ENCODE measurements at places on chromosomes 1 and 21. TPM values are rescaled to one million over a fixed set of nuclear protein-coding genes. Genes with fewer than 3 reads are reported as not detected.
A peak's percentile ranks its signal among the peaks of the same experiment; 100 is the strongest.

The ANKRD65 gene
- total RNA-seq, result 2.3 TPM

The PRELP gene
- 14.8 TPM for total RNA-seq

The PROX1 gene
- total RNA-seq, result 16.1 TPM

The CBS gene
- total RNA-seq, result 1.6 TPM

The BACH1 gene
- 18.5 TPM for total RNA-seq

The PLD5 gene
- total RNA-seq, result 9.6 TPM

The ARF1 gene
- total RNA-seq, result 378 TPM

The MFAP2 gene
- total RNA-seq, result 0.79 TPM

DNA sequence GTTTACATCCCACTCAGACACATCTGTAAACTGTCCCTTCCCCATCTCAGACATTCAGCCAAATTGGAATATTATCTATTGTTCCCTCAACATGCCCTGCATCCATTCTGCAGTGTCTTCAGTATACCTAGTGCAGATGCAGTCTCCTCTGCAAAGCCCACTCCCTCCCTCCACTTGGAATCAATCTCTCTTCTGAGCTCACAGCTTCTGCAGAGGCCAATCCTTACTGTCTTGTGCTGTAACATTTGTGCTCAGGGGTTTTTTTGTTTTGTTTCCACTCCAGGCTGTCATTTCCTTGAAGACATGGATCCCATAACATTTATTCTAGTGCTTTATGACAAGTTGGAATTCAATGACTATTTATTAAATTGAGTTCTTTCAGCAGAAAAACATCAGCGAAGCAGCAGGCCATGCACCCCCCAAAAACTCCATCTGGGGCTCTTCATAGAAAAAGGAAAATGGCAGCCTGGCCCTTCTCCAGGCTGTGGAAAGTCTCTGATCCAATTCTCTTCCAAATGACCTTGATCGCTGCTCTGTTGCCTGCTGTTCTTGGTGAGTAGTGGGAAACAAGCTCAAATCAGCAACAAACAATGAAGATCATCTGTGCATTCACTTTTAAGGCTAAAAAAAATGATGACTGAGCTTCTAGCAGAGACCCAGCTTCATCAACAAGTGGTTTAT is 8.7 kb downstream of the C4BPA start:
- no peaks in the 10 kb centered on the region for H3K27me3 ChIP-seq
- no peak for DNase-seq
- H3K4me1 ChIP-seq, result no peaks in the 10 kb centered on the region
- H3K27ac ChIP-seq, result no peak overlapping the region
- no peaks in the 10 kb centered on the region for H3K36me3 ChIP-seq

DNA sequence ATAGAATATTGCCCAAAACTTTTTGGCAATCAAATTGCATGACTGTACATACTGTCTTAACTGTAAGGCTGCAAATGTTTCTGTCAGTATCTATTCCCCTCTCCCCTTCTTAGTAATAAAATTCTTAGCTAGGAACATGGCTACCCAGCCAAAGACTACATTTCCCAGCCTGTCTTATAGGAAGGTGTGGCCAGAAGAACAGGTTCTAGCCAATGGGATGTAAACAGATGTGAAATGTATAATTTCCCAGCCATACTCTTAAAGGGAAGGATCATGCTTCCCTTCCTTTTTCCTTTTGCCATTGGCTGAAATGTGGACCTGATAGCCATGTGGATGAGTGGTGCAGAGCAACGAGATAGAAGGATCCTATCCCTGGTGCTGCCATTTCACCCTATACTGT is 7.0 kb upstream of the HIVEP3 start:
- no peak overlapping the region for H3K27ac ChIP-seq
- H3K4me3 ChIP-seq, result no peak overlapping the region
- no peaks in the 10 kb centered on the region for H3K36me3 ChIP-seq
- H3K4me1 ChIP-seq, result no peaks in the 10 kb centered on the region
- H3K27me3 ChIP-seq, result no peaks in the 10 kb centered on the region
- no peak for DNase-seq

- H3K4me3 ChIP-seq, result no peak overlapping the region
- H3K27ac ChIP-seq, result no peak overlapping the region
- DNase-seq, result peak; percentile 21
- no peaks in the 10 kb centered on the region for H3K27me3 ChIP-seq
Observed at GRCh38 chr1:197464044-197464443, 196.0 kb downstream of the CRB1 start.

GRCh38 chr21:26715878-26716506 is 129.2 kb downstream of the ADAMTS1 start:
- peak; percentile 36 for DNase-seq
- peaks cover 6% of the 10 kb centered on the region for H3K4me1 ChIP-seq
- H3K36me3 ChIP-seq, result no peaks in the 10 kb centered on the region
- H3K27ac ChIP-seq, result no peak overlapping the region
- no peak overlapping the region for H3K4me3 ChIP-seq

- H3K36me3 ChIP-seq, result no peaks in the 10 kb centered on the region
- peak; percentile 56 for DNase-seq
- H3K27me3 ChIP-seq, result no peaks in the 10 kb centered on the region
- no peak overlapping the region for H3K27ac ChIP-seq
- no peak overlapping the region for H3K4me3 ChIP-seq
Observed at GRCh38 chr1:175250027-175250426, 57.5 kb upstream of the KIAA0040 start.

- H3K27ac ChIP-seq, result no peak overlapping the region
- no peaks in the 10 kb centered on the region for H3K4me1 ChIP-seq
- no peak for DNase-seq
- H3K27me3 ChIP-seq, result no peaks in the 10 kb centered on the region
- no peak overlapping the region for H3K4me3 ChIP-seq
Observed at GRCh38 chr1:10670190-10670589, 126.3 kb downstream of the CASZ1 start.

- H3K27ac ChIP-seq, result no peak overlapping the region
- H3K27me3 ChIP-seq, result peaks cover 21% of the 10 kb centered on the region
- no peak for DNase-seq
- H3K4me3 ChIP-seq, result no peak overlapping the region
- H3K4me1 ChIP-seq, result peaks cover 10% of the 10 kb centered on the region
Observed at GRCh38 chr1:26159743-26160039, 812 bp downstream of the FAM110D start.

- DNase-seq, result no peak
- no peaks in the 10 kb centered on the region for H3K36me3 ChIP-seq
Observed at GRCh38 chr1:175383239-175383638, 190.7 kb upstream of the KIAA0040 start.

GRCh38 chr1:3880429-3881192 is 19.5 kb downstream of the C1orf174 start:
- DNase-seq, result no peak
- no peak overlapping the region for H3K27ac ChIP-seq
- H3K36me3 ChIP-seq, result peaks cover 7% of the 10 kb centered on the region
- H3K4me1 ChIP-seq, result no peaks in the 10 kb centered on the region
- no peaks in the 10 kb centered on the region for H3K27me3 ChIP-seq

GRCh38 chr1:31699341-31699891 is 4.4 kb downstream of the COL16A1 start:
- H3K4me1 ChIP-seq, result peaks cover 20% of the 10 kb centered on the region
- H3K4me3 ChIP-seq, result no peak overlapping the region
- no peak overlapping the region for H3K27ac ChIP-seq
- no peaks in the 10 kb centered on the region for H3K36me3 ChIP-seq
- no peaks in the 10 kb centered on the region for H3K27me3 ChIP-seq

GRCh38 chr1:101188331-101188730 is 48.5 kb upstream of the S1PR1 start:
- no peak overlapping the region for H3K4me3 ChIP-seq
- no peak overlapping the region for H3K27ac ChIP-seq
- H3K27me3 ChIP-seq, result peaks cover 3% of the 10 kb centered on the region
- DNase-seq, result no peak
- no peaks in the 10 kb centered on the region for H3K36me3 ChIP-seq

DNA sequence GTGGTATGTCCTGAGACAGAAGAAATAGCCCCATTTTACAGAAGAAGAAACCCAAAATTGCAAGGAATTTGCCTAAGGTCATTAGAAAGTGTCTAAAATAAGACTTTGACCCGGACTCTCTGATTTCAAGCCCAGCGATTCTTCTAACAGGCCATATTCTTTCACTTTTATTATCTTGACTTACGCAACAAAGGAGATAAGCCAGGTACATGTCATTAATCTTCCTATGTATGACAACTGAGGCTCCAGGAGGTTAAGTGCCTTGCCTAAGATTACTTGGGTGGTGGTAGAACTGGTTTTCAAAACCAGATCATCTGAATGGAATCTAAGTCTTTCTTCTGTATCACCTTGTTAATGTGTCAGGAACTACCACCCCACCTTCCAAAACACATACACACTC is 124.3 kb downstream of the PBX1 start:
- H3K4me3 ChIP-seq, result no peak overlapping the region
- no peaks in the 10 kb centered on the region for H3K36me3 ChIP-seq
- H3K4me1 ChIP-seq, result peaks cover 36% of the 10 kb centered on the region
- no peaks in the 10 kb centered on the region for H3K27me3 ChIP-seq

DNA sequence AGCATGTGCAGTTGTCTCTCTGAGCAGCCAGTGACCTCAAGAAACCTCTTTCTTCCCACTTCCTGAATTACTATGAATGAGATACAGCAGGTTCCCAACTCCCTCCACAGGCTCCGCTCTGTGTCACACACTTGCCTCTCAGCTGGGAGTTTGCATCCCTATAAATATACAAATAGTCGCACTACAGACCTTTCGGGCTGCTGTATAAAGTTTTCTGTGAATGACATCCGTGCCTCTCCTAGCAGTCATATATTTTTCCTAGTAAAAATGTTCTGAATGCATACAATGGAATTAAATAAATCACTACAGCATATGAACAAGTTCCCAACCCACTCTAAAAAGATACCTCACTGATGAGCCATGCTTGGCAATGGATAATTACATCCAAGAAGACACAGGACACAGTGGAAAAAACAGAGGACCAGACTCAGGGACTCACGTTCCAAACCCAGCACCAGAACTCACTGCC is 66.8 kb downstream of the CAPZB start:
- H3K27ac ChIP-seq, result no peak overlapping the region
- H3K4me3 ChIP-seq, result no peak overlapping the region
- H3K36me3 ChIP-seq, result no peaks in the 10 kb centered on the region
- no peaks in the 10 kb centered on the region for H3K27me3 ChIP-seq
- H3K4me1 ChIP-seq, result peaks cover 10% of the 10 kb centered on the region
- DNase-seq, result no peak

DNA sequence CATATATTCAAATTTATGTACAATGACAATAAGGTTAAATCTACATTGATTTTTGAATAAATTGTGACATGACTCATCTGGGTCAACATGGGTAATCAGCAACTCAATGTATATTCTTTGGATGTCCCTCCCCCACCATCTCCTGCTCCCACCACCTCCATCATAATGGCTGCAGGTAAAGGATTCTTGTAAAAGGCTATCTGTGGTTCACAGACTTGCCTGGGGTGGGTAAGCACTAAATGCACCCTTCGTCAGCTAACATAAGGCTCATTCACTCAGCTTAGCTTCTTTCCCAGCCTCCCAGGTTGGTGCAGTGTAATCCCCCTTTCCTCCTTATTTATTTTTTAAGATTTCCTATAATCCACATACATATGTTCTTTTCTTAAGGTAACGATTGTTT is 355.7 kb upstream of the DPYD start:
- no peaks in the 10 kb centered on the region for H3K36me3 ChIP-seq
- no peaks in the 10 kb centered on the region for H3K27me3 ChIP-seq
- no peak overlapping the region for H3K27ac ChIP-seq
- H3K4me3 ChIP-seq, result no peak overlapping the region
- no peak for DNase-seq

DNA sequence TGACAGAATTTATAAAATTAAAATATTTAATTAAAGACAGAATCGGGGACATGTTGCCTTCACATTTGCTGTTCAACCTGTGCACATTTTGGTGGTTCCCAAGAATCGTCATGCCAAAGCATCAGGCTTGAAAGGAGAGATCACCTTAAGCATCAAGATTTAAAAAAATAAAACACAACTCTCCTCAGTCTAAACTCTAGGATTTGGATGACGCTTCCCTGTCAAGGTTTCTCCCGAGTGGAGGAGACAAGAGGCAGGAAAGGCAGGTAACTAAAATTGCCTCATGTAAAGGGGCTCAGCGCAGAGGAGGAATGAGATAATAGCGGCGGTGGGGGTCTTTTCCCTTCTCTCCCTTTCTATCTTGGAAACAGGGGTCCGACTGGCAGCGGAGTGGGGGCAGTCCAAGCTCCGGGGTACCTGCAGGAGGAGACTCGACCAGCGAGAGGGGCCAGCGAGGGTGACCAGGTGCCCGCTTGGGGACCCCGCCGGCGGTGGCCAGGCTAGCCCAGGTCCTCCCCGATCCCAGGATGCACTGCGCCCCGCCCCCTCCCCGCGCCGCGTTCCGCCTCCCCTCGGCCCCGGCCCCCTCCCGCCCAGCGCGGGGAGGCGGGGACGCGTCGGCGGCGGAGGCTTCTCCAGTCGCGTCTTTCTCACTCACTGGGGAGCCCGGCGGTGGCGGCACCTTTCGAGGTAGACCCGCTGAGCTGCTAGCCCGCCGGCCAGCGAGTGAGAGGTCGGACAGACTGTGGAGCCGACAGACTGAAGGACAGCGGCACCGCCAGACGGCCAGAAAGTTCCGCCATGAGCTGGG is at the start of gene FNBP1L:
Gene FNBP1L (plus strand): TSS at position 638 of the 811 bp plus-strand sequence. CDS start 164 bp downstream, at position 802.
- peaks cover 15% of the 10 kb centered on the region for H3K4me1 ChIP-seq
- H3K4me3 ChIP-seq, result peak within 1 kb of the TSS; percentile 73
- H3K27ac ChIP-seq, result peak within 1 kb of the TSS; percentile 66
- H3K36me3 ChIP-seq, result no peaks in the 10 kb centered on the region

GRCh38 chr1:14535619-14536355 is 62.7 kb upstream of the KAZN start:
- H3K4me1 ChIP-seq, result no peaks in the 10 kb centered on the region
- no peak for DNase-seq
- H3K4me3 ChIP-seq, result no peak overlapping the region
- H3K27me3 ChIP-seq, result no peaks in the 10 kb centered on the region
- H3K36me3 ChIP-seq, result no peaks in the 10 kb centered on the region

GRCh38 chr1:34768856-34769255 is 9.3 kb downstream of the GJB4 start:
- H3K27ac ChIP-seq, result no peak overlapping the region
- H3K4me1 ChIP-seq, result no peaks in the 10 kb centered on the region
- H3K36me3 ChIP-seq, result no peaks in the 10 kb centered on the region
- DNase-seq, result no peak
- no peak overlapping the region for H3K4me3 ChIP-seq

DNA sequence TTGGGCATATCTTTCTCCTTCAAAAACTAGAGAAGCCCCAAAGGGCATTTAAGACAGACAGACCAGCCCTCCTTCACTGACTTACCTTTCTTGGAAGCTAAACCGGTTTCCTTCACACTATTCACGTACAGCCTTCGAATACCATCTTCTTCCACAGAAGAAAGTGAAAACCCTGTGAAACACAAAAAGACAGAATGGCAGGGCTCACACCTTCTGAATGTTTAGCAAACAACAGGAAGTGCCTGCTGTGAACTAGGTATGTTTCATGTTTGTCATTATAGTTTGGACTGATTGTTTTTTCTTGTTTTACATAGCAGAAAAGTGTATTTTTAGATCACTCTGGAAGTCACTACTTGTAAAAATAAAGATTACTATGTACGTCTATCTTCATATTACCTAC is 148.6 kb upstream of the KRTAP19-8 start:
- H3K4me3 ChIP-seq, result no peak overlapping the region
- H3K27ac ChIP-seq, result no peak overlapping the region
- no peaks in the 10 kb centered on the region for H3K4me1 ChIP-seq
- DNase-seq, result no peak
